Activated T-cell treated with anti-CD3 and anti-CD28 coated beads, Interleukin-2, amount 50 U/mL, for 4 hours (primary cell): ENCODE measurements at places on chromosomes 13 and 19.

GRCh38 chr19:8569066-8569771, 8.0 kb downstream of the MYO1F start:
- peak; percentile 48 for DNase-seq

- no peak for DNase-seq
Measured at GRCh38 chr19:33186431-33187182, 7.5 kb upstream of the LRP3 start.

GRCh38 chr13:92657565-92657964, 569.0 kb upstream of the GPC6 start:
- no peak for DNase-seq

DNA sequence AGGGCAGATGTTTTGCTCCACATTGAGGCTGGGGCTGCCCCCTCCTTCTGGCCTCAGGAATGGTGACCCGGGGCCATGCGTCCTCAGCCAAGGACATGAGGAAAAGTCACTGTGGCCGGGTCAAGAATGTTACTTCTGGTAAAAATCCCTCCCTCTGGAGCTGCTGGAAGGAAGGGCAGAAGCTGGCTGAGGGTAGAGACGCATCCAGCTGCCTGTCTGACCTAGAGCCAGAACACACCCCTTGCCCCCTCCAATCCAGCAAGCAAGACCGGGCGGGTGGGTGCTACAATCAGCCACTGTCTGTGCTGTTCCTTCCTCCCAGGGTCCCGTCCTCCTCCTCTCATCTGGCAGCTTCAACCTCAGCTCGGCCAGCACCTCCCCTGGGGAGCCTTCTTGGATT, 59.0 kb downstream of the PTPRS start:
- no peak for DNase-seq

GRCh38 chr19:21474671-21475181, 30.7 kb upstream of the ZNF429 start:
- peak; percentile 53 for DNase-seq

- no peak for DNase-seq
Measured at GRCh38 chr19:14375582-14376291, 5.5 kb upstream of the ADGRE5 start.

DNA sequence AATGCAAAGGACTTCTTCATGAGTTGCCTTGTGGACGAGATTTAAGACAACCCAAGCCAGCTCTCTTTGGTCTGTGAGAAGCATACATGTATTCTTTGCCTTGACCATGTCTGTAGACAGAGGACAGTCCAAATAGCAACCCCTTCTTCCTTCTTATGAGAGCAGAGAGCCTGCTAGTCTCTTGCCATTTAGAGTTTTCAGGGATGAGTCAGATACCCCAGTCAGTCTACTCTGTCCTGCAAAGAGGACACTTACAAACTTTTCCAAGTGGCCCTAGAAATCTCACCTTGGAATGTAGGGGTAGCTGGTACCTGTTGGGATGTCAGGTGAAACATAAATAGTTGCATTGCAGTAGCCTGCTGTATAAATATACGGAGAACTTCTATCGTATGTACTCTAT, 36.7 kb downstream of the DNAJC3 start:
- no peak for DNase-seq

DNA sequence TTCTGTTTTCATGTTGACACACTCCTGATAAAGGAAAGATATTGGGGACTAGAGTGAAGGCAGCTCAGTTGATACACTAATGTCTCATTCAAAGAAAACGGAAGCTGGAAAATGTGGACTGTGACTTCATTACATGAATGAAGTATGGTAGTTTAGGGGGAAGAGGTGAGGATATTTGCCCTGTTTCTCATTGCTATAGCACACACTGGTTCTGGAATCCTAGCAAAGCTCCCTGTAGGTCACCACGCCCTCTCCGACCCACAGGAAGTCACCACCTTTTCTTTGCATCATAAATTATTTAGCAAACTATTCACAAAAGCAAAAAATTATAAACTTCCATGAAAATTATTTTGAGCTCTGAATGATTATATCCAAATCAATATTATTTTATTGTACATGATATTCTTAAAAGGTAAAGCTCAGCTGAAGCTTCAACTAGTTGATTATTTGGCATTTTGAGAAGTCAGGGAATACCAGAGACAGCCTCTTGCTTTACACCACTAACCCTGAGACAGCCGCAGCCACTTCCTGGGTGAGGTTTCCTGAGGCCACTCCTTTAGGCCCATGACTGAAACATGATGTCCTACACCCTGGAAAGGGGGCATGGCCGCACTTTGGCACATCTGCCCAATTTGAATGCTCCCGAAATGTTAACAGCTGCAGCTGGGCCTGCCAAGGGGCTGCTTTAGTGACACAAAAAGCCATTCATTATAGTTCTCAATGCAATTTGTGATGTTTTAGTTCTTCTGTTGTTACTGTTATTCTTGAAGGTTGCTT, 50.0 kb upstream of the WDFY2 start:
- no peak for DNase-seq

GRCh38 chr13:75395066-75395465, 86.9 kb downstream of the TBC1D4 start:
- no peak for DNase-seq
